ENCODE measurements at places on chromosomes 3 and 15.

- no peak for DNase-seq
Observed at GRCh38 chr3:184565421-184566211, 4.0 kb downstream of the EPHB3 start.

- no peak for DNase-seq
Observed at GRCh38 chr3:174198199-174198598, 660.9 kb upstream of the NAALADL2 start.

- DNase-seq, result peak; percentile 88
Observed at GRCh38 chr15:69576035-69576526, 123.5 kb downstream of the RPLP1 start.

GRCh38 chr15:49036650-49037545, 9.3 kb downstream of the SECISBP2L start:
- no peak for DNase-seq

GRCh38 chr3:57256844-57257243, 29.3 kb downstream of the APPL1 start:
- no peak for DNase-seq

DNA sequence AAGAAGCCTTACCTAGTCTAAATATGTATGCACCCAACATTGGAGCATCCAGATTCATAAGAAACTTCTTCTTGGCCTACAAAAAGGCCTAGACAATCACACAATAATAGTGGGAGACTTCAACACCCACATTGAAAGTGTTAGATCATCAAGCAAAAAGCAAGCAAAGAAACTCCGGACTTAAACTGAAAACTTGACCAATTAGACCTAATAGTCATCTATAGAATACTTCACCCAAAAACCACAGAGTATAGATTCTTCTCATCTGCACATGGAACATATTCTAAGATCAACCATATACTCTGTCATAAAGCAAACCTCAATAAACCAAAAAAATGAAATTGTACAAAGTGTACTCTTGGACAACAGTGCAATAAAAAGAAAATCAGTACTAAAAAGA, 22.3 kb upstream of the OR5K4 start:
- DNase-seq, result no peak

- no peak for DNase-seq
Observed at GRCh38 chr3:130300888-130301287, 44.6 kb upstream of the COL6A5 start.
